Activated CD4-positive, alpha-beta T cell treated with anti-CD3 and anti-CD28 coated beads for 4 hours (primary cell): ENCODE measurements at places on chromosomes 4 and X.

DNA sequence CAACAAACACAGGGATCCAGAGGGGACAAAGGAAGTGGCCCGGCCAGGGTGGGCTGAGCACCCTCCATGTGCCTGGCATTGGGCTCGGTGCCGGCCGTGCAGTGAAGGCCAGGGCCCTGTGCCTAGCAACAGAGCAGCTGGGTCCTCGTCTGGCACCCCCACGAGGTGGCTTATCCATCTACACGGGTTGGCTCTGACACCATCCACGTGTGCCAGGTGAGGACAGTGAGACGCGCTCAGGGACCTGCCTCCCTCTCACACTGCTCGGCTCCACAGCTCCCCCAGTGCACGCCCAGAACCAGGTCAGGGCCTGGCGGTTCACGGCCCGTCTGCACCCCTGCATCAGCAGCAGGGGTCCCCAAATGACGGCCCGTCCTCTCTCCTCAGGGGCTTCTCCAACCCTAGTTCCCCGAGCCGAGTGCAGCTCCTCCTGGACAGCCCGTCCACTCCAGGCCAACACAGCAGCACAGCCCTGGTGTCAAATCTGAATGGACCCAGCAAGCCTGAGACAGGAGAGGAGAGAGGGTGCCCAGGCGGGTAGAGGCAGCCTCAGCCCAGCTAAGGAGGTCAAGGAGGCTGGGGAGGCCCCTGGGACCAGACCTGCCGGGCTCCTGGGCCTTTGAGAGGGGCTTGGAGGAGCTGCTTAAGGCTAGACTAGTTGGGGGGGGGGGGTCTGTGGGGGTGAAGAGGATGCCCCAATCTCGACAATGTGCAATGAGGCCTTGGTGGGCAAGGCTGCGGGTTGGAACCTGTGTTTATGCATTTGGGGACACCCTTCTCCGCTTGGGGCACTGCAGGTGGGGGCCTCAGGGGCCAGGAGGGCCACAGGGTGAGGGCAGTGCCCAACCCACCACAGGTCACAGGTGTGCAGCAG lies 113.6 kb downstream of the FAM53A start:
- no peak for DNase-seq

DNA sequence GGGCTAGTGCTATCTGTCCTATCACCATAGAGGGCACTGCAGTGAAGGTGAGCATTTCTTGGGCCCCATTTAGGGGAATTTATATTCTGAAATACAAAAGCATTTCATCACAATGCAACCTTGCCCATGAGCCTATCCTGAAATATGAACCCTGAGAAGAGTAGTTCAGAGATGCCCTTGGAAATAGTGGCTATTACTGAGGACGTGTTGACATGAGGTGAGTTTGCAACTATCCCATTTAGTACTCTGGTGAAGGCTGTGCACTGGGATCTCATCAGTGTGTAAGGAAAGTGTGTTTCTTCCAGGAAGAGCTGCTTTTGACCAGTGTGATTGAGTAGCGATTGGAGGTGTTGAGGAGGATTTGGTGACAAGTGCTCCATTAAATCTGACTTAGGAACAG lies 149.3 kb upstream of the EOLA2 start:
- no peak for DNase-seq

GRCh38 chr4:26022346-26023202 lies 108.6 kb downstream of the SMIM20 start:
- no peak for DNase-seq

DNA sequence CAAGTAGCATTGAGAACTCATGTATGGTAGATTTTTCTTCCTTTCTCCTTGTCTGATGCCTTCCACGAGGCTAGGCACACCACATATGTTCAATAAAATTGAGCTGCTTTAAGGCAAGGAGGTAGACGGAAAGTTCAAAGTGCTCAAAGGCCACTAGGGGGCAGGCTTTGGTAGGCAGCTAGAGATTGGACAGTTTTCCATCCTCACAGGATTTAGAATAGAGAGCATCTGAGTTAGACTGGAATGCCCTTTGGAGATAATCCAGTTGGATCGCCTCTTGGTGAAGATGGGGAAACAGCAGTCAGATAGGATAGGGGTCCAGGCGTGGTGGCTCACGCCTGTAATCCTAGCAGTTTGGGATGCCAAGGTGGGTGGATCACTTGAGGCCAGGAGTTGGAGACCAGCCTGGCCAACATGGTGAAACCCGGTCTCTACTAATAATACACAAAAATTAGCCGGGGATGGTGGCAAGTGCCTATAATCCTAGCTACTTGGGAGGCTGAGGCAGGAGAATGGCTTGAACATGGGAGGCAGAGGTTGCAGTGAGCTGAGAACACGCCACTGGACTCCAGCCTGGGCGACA lies 30.4 kb downstream of the ELF4 start:
- peak; percentile 63 for DNase-seq

GRCh38 chr4:88659890-88660208 lies 37.8 kb downstream of the NAP1L5 start:
- DNase-seq: no peak

DNA sequence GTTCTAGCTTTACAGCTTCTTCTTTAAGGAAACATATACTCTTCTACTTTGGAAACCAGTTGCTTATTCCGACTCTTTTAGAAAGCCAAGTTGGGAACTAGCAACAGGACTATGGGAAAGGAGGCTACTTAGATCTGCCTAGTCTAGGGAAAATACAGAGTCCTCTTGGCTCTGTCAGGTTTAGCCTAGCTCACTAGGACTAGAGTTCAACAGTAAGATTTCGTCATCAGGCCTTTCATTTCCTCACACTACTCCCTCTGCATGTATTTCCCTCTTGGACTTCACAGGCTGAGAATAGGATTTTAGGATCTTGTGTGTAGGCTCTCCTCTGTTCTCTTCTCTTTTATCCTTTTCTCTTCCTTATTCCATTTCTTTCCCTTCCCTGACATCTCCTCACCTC lies 409.8 kb downstream of the AR start:
- DNase-seq: no peak

DNA sequence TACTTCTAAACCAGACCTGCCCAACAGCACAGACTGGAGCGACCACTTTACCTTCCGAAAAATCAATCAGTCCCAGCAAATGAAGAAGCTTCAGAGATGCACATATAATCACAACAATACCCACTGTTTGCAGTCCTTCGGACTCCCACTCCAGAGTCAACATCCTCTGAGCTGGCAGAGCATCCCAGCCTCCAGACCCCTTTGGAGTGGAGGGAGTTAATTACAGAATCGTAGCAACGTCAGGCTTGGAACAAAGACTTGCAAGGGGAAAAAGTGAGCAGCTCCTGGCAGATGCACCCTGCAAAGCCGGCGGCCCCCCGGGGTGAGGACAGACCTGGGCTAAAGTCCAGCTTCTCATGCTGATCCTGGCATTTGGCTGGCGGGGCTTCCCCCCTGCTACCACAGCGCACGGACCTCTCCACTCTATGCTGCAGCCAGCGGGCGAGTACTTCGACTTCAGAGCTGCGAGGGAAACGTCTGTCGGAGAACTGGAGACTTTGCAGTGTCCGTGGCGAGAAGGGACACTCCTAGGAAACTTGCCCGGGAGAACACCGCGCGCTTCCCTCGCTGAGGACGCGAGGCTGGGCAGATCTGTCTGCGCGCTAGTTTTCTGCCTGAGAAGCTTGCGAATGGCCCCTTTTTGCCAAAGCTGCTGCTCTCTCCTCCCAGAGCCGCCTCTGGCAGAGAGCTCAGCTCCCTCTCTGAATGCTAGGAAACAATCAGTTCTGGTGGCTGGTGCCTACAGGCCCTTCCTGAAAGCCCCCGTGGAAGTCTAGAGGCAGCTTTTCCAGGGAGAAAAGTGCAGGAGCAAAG lies 283.7 kb downstream of the PACRGL start:
- no peak for DNase-seq

DNA sequence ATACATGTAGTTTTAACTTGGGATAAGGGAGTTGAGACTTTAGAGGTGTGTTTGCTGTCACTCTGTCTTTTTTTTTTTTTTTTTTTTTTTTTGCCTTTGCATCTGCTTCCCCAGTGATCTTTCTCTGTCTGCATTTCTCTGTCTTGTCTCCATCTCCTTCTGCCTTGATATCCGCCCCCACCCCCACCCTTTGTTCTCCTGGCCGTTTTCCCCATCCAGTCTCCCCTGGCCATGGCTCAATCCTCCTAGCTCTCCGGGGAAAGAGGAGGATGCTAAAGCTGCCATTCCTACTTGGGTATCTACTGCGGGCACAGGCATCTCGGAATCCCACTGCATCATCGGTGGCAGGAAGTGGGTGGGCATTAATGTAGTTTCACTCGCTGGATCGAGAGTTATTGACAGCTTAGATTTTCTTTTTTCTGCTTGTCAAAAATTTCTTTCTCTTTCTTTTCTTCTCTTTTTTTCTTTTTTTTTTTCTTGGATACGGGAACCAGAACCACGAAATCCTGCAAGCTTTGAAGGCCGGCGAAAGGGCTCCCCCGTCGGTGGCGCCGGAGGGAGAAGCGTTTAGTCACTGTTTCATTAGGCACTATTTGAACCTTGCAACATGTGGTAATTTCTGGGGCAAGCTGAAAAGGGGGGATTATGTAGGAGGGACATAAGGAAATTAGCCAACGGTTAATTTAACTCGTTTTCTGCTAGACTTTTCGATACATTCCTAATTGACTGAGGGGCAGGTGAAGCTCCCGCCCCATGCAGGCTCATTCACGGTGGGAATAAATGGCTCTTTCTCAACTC lies 8.2 kb downstream of the GSX2 start:
- DNase-seq: no peak

GRCh38 chr4:103076747-103077347 lies at the start of gene SLC9B2:
Gene SLC9B2, minus strand, starts transcription at chr4:103076761. Its CDS starts 9,211 bp downstream, at chr4:103067550.
- peak; percentile 19 for DNase-seq

DNA sequence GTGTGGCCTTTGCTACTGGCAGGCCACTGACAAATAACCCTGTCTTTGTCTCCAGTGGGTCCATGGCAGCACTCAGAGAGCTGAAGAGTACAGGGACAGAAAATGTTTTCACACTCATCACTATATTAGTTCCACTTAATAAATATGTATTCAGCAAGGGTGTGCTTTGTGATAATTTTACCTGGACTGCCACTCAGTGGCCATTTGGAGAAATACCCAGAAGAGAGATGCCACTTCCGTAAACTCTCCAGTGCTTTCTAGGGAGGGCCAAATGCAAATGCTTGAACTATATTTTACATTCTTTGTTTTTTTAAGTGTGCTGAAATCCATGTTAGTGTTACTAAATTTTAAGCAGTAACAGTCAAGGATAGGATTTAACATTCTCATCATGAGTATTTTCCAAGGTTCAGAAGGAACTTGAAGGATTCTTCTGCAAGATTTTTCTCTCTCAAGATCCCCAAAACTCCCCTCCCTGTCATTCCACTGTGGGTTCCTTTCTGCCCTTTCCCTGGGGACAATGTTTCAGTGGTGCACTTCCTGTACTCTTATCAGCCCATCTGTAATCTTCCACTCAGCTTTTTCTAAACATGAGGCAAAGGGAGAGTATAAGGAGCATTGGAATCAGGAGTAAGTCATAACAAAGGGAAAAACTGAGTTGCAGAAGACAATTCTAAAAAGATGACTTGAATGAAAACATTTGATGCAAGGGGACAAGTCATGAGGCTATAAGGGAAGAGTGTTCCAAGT lies 46.0 kb downstream of the TFDP3 start:
- DNase-seq: no peak

- no peak for DNase-seq
Measured at GRCh38 chrX:120653000-120653399, 23.1 kb upstream of the C1GALT1C1 start.

- no peak for DNase-seq
Measured at GRCh38 chr4:7587433-7588405, 153.0 kb upstream of the PSAPL1 start.

GRCh38 chrX:138765051-138765450 lies 53.5 kb upstream of the FGF13 start:
- DNase-seq: no peak

DNA sequence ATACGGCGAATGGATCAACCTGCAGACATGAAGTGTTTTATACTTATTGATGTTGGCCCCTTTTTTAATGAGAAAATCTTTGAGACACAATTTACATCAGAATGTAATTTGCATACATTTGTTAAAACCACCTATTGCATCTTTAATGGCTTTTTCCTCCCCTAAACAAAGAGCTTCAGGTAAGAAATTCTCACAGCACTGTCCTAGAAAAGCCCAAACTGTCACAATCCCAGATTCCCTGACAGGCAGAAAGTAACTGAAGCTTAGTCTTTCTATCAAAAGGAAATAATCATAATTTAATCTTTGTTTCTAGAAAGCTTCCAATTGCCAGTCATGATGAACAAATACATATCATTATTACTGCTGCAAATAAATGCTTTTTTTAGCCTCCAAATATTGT lies 407.9 kb downstream of the TMA16 start:
- no peak for DNase-seq

GRCh38 chrX:132664273-132664672 lies 175.4 kb upstream of the MBNL3 start:
- no peak for DNase-seq

GRCh38 chrX:69506617-69507499 lies 2.7 kb downstream of the NALF2 start:
- DNase-seq: no peak

DNA sequence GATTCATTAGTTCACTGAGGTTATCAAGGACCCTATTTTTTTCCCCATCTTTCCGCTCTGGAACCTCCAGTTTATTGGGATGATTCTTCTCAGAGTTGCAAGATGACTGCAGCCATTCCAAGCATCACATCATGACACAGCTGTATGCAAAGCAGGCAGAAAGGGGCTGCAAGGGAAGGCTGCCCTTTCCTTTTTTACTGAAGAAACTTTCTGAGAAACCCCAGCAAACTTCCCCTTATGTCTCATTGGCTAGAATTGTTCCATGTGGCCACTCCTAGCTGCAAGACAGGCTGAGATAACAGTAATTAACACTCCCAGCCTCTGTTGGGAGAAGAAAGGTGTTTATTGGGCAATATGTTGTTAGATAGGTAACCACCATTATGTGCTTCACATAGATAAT lies 102.6 kb downstream of the SATL1 start:
- no peak for DNase-seq

DNA sequence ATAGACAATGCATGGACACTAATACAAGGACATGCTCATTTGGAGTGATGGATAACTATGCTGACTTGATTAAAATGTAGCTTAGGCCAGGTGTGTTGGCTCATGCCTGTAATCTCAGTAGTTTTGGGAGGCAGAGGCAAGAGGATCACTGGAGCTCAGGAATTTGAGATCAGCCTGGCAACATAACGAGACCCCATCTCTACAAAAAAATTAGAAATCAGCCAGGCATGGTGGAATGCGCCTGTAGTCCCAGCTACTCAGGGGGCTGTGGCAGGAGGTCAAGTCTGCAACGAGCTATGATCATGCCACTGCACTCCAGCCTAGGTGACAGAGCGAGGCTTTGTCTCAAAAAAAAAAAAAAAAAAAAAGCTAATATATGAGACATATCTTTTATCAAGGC lies 196.3 kb downstream of the FBXW7 start:
- no peak for DNase-seq
